H54 (cell line): ENCODE measurements at places on chromosomes 2 and 18.

DNA sequence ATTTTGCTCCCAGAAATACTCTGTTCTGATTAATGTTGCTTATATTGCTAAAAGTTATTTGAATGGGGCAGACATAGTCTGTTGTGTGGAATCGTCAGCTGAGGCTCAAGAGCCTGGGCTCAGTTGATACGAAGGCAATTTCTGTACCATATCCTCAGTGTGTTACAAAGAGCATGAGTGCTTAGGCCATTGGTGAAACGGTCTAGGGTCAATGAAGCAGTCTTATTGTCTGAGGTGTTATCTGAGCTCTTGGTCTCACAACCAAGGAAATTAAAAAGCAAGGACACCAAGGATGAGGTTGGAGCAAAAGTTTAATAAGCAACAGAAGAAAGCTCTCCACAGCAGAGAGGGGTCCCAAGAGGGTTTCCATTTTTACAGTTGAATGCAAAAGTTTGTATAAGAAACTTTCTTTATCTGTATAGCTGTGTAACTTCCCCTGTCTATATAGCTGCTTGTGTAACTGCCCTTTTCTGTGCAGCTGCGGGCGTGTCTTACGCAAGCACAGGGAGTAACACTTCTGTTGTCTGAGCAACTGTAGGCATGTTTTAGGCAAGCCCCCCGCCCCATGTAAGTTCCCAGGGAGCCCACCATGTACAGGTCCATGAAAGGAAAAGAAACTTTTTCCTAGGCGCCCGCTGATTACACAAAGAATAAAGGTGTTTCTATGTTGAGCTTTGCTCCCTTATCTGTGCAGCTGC lies 40.6 kb upstream of the DSC1 start:
- DNase-seq: no peak

DNA sequence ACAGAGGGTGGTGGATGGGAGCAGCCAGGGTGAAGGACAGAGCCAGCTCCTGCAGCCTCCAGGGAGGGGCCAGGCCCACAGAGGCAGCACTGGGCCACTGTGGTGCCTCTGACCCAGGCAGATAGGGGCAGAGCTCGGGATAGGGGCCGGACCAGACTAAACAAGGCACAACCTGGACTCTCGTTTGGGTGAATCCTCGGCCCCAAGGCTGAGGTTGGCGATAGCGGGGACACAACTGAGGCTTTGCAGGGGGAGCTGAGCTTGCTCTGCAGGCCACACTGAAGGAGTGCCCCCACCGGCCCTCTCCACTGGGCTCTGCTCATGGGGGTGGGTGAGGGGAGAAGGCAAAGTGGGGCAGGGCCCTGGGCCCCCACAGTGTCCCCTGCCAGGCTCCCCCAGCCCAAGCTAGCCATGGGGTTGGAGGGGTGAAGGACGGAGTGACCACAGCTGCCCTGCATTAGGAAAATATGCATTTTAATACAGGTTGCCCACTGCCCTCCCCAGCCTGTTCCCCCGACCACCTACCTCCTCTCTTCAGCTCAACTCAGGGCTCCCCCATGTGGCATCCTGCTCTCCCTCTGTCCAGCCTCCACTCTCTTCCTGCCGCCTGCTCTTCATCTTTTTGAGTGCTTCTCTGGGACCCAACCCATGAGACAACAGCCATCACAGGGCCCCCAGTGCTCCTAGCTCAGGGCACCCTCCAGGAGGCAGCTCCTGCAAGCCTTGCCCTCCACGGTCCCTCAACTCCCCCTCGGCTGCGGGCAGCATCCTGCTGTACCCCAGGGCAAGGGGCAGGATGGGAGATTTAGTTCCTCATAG lies 152.8 kb downstream of the INHBB start:
- no peak for DNase-seq

DNA sequence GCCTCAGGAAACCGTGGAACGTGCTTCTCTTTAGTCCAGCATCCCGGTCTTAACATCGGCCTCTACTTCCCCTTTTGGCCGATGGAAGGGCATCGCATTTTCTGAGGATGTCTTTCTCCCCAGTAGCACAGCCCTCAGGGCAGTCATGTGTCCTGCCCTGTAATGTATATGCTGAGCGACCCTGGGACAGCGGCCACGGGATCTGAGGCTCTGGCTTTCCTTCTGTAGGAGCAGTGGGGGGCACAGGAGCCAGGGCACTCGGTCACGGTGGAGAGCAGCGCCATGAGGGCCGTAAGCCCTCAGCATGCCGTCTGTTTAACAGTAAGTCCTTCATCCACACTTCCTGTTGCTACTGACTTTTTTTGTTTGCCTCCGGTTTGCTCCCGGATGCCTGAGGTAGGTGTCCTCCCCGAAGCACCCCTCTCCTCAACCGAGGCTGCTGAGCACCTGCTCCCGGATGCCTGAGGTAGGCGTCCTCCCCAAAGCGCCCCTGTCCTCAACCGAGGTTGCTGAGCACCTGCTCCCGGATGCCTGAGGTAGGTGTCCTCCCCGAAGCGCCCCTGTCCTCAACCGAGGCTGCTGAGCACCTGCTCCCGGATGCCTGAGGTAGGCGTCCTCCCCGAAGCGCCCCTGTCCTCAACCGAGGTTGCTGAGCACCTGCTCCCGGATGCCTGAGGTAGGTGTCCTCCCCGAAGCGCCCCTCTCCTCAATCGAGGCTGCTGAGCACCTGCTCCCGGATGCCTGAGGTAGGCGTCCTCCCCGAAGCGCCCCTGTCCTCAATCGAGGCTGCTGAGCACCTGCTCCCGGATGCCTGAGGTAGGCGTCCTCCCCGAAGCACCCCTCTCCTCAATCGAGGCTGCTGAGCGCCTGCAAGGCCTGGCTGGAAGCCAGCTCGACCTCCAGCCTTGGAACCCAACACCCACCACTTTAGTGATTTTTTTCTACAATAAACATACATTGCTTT lies 169.3 kb downstream of the HDAC4 start:
- DNase-seq: no peak

DNA sequence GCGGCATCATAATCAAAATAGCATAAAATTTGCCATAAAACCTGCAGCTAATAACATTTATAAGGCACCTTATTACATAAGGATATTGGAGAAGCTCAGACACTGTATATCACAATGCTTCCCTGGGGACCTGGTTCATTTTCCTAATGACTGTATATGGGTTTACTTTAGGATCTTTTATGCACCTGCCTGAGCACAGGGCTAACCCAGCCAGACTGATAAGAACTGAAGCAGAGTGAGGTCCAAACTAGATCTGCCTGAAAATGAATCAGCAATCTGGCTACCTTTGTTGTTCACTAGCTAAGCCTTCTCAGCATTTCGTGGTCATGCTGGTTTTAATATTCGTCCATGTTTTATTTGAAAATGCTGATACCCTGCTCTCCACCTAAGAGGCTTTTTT lies 1922.3 kb upstream of the CELF4 start:
- no peak for DNase-seq

DNA sequence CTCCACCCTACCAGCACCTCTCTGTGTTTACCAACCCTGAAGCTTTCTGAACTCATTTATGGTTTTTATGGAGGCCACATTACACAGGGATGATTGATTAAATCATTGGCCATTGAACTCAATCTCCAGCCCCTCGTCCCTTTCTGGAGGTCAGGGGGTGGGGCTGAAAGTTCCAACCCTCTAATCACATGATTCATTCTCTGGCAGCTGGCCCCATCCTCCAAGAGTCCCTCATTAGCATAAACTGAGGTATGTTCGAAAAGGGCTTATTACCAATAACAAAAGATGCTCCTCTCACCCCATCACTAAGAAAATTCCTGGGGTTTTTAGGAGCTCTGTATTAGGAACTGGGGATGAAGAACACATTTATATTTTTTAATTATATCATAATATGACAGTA lies 92.3 kb downstream of the DIS3L2 start:
- no peak for DNase-seq

- no peak for DNase-seq
Measured at GRCh38 chr2:134420259-134420658, 166.4 kb downstream of the MGAT5 start.

DNA sequence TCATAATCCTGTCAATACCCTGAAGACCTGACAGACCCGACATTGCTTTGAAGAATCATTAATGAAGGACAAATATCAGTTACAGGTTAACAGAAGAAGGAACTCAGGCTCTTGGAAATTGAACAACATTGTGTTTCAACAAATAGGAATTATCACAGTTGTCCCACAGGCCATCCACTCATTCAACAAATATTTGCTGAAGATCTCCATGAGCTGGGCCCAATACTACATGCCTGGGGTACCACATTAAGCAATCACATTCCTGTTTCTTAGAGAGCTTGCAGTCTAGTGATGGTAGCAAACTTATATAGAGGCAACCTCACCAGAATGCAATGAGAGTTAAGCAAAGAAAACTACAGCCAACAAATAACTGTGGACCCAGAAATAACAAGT lies 671.6 kb upstream of the ACVR2A start:
- DNase-seq: no peak

DNA sequence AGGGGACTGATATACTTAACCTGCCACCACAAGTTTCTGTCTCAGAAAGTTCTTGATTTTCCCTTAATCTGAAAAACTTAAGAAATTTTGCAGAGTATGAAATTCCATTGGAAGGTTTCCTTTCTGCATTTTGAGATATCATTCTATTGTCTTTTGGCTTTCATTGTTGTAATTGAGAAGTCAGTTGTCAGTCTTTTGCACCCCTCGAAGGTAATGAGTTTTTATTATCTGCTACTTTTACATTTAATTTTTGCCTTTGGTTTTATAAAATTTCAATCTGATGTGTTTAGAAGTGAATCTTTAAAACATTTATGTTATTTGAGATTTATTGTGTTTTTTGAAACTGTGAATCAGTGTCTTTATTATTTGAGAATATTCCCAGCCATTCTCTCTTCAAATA lies 4.8 kb upstream of the IL36A start:
- DNase-seq: no peak

GRCh38 chr2:24922556-24922955 lies 2.5 kb upstream of the ADCY3 start:
- DNase-seq: no peak

GRCh38 chr2:127437781-127438726 lies 19.8 kb downstream of the PROC start:
- no peak for DNase-seq

DNA sequence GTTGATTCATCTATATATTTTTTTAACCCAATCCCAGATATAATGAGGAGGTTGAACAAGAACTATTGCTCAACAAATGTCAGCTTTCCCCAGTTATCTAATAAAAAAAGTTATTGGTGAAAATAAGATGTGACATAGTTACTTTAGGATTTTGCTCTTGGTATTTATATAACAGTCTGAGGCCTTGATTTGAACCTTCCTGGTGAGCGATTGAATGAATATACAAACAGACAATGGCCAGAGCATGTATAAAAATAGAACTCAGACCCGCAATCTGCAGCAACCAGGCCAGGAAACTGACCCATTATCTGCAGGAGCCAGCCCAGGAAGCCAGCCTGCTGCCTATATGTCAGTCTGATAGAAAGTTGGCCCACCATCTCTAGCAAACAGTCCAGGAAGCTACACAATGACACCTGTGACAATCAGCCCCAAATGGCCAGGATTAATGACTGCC lies 81.6 kb downstream of the HS6ST1 start:
- DNase-seq: no peak

DNA sequence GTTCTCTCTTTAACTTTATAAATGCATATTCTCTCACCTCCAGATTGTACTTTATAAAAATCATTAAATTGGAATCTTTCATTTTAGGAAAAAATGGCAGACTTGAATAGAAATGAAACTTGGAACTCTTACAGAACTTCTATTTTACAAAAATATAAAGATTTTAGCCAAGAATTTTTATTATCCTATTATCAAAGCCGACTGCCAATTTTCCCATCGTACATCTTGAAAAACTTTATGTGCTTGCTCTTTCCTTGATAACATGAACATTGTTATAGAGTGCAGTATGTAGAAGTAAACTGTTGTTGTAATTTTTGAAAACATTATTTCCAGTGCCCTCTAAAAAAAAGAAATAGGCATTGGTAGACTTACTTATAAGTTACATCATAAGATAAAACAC lies 475.7 kb upstream of the REG3G start:
- DNase-seq: no peak

DNA sequence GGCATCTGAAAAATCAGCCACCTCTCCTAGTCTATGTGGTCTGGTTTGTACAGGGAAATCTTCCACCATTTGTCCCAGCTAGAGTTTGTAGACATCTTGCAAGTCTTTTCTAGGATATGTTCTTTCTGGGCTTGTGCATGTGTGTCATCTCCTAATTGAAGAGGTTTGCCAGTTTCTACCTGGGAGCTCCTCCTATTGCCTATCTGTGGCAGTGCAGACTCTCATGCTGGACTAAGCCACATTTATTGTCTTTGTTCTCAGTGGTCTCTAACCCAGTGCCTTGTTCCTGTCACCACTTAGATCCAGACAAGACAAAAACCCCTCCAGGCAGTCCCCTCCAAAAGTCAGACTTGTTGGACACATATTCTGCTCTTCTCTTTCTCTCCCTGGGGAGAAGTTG lies 72.0 kb upstream of the MRPS9 start:
- no peak for DNase-seq

GRCh38 chr18:11741505-11742145 lies 52.6 kb downstream of the GNAL start:
- DNase-seq: peak; percentile 36

GRCh38 chr2:24830351-24830750 lies 37.1 kb downstream of the CENPO start:
- DNase-seq: no peak

- DNase-seq: no peak
Measured at GRCh38 chr2:228681979-228682378, 500.5 kb upstream of the SPHKAP start.

- no peak for DNase-seq
Measured at GRCh38 chr2:241237949-241238371, 49.5 kb downstream of the ANO7 start.
